Foreskin fibroblast (primary cell): ENCODE measurements at places on chromosomes 4 and X.

DNA sequence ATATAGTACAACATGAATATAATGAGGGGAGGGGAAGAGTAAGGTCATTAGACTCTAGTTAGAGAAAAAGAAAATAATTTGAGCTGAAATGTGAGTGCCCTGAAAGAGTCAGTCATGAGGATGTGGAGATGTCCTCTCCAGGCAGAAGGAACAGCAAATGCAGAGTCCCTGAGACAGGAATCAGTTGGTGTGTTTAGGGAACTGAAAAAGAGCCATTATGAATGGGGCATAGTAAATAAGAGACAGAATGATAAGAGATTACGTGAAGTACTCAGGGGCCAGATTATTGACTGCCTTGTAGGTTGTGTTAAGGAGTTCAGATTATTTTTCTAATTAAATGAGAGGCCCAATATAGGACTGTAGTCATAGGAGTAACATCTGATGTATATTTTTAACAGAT is 147.0 kb downstream of the PDLIM5 start:
- DNase-seq: no peak

- peak; percentile 38 for DNase-seq
Observed at GRCh38 chrX:96435378-96436035, 249.1 kb upstream of the DIAPH2 start.

DNA sequence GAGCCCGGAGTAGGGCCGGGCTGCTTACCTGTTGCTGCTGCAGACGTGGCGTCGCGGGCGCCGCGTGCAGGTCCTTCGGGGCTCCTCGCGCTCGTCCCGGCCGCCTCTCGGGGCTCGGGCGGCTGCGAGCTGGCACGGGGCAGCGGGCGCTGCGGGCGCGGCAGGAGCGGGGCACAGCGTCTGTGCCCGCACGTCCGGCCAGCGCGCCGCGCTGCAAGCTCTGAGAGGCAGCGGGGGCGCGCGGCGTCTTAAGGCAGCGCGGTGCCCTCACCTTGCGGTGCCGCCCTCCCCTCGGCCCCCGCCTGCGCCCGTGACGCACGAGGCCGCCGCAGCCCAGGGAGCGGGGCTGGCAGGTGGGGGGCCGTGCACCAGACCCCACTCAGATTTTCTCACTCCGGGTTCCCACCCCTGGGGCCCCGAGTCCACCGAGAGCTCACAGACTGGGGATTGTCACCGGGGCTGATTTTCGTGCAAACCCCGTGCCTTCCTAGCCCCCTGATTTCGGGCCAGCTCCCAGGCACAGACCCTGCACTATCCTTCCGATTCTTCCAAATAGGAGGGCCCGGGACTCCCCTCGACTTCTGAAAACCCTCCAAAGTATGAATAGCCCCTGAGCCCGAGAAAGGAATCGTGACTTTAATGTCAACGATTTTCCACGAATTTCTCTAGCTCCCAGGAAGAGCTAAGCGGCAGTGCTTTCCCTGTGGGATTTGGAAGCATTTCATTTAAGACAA is at the start of gene GPR101:
Gene GPR101 (minus strand): TSS at position 222 of the 734 bp plus-strand sequence. CDS start 2,321 bp downstream, outside the sequence.
- DNase-seq: no peak

GRCh38 chr4:37737466-37737865 is 51.3 kb upstream of the RELL1 start:
- DNase-seq: peak; percentile 44

- DNase-seq: peak; percentile 45
Observed at GRCh38 chrX:51876441-51876840, 17.0 kb upstream of the MAGED1 start.

DNA sequence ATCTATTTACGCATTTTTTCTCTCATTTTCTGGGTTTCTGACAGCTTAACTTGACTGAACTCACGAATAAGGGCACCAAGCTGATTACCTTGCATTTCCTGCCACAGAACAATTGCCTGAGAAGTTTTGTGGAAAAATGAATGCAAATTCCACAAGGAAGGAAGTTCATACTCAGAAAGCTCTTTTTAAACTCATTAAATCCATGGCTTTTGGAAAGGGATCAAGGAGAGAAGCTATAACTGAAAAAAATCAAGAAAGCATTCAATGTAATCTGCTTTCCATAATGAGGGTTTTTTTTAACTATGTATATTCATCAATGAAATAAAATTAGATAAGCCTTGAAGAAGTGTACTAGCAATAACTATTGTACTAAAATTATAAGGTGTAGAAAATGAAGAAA is 252.5 kb downstream of the GPM6A start:
- no peak for DNase-seq

GRCh38 chr4:179709961-179710624 is 2267.9 kb upstream of the AGA start:
- no peak for DNase-seq

DNA sequence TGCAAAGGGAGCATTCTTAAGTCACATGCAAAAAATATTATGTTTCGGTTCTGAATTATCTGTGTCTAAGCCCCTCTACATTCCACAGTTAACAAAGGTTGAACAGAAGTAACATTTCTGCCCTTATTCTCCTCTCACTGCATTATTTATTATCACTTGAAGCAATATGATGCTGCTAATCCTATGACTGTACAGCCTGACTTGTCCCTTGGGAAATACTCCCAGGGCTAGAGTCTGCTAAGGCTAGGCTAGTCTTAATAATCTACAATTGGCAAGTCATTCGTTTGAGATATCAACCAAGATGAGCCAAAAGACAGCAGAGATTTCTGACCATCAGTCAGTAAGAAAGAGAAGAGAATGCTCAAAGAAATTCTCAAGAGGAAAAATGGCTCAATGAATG is 226.9 kb upstream of the HCCS start:
- peak; percentile 58 for DNase-seq

DNA sequence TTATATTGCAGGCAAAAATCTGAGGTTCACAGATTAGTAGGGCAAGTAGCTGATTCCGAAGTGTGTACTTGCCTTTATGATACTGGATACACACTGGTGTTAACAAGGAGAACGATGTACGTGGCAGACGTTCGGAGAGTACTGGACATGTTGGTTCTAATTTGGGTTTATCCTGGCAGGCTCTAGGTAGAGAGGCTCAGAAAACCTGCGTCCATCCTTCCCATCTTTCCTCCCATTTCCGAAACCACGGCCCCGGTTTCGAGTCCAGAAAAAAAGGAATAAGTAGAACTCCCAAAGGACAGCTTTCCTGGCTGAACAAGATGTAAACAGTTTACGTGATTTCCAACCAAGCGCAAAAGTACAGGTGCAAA is 351 bp upstream of the SLC30A9 start:
- no peak for DNase-seq

DNA sequence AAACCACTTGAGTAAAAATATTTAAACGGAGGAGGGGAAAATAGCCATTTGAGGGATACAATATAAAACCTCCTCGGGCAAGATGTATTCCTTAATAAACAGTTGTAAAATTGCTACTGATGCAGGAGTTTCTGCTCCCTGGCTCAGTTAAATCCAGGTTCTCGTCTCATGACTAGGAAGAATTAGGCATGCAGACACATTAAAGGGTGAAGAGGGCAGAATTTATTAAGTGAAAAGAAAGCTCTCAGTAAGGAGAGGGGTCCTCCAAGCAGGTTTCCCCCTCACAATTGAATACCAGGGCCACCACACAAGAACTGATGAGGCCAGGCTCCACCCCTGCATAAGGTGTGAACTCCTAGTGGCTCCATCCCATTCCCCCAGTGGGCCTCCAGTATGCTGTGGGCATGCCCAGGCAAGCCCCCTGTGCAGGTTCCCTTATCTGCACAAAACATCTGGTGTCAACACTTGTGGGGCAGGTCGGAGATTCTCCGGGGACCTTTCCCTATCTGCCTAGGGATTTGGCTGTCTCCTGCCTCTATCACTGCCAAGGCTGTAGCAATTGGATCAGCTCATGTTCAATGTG is 80.4 kb downstream of the HS6ST2 start:
- no peak for DNase-seq

DNA sequence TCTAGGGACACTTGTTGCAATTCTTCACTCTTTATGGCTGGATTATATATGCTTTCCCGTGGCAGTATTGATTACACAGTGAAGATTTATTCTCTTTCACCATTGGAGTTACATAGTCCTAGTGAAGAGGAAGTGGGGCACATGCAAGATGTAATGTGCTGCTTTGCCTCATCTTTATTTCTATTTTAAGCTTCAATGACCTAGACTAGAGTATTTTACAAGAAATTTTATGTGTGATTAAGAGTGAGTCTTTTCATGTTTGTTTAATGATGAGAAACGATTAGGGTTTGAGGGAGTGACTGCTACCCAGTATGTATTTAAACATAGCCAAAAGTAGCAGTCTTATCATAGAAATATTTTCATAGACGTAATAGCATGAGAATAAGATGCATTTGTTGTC is 30.8 kb downstream of the DIAPH2 start:
- no peak for DNase-seq
